ENCODE measurements at places on chromosomes 7 and 10.
A peak's percentile ranks its signal among the peaks of the same experiment; 100 is the strongest.

GRCh38 chr7:39714447-39715091, 91.2 kb downstream of the RALA start:
- DNase-seq = no peak

- no peak for DNase-seq
These were observed 149.8 kb downstream of the DOCK4 start for GRCh38 chr7:112056409-112056808.

DNA sequence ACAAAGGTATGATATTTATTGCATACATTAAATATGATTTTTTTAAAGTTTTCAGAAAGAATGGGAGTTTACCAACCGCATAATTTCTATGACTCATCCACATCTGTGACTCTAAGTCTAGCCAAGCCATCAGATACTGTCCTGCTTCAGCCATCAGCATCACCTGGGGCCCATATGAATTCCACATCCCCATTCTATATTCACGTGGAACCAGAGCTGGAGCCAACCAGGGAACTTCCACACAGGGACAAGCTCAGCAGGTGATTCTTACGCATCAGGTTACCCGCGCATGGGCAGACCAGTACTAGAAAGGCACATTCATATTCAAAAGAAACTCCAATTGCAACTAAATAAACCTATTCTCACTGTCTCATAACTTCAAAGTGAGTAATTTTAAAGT, 817.7 kb upstream of the IGFBP3 start:
- no peak for DNase-seq

DNA sequence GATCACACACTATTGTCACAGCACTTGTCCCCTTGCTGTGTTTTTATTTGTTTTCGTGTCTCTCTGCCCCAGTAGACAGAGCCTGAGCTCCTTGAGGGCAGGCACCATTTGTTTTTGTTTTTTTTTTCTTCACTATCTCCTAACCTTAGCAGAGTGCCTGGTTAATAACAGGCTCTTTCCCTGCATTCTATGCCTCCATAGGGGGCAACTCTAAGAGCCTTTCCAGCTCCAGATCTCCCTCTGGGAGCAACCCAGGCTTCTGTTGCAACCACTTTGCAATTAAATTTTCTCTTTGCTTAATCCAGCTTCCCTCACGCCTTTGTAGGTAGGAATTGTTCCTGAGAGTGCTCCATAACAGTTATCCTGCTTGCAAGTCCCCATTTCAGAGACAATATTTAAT, 148.4 kb downstream of the PLXDC2 start:
- DNase-seq = no peak

DNA sequence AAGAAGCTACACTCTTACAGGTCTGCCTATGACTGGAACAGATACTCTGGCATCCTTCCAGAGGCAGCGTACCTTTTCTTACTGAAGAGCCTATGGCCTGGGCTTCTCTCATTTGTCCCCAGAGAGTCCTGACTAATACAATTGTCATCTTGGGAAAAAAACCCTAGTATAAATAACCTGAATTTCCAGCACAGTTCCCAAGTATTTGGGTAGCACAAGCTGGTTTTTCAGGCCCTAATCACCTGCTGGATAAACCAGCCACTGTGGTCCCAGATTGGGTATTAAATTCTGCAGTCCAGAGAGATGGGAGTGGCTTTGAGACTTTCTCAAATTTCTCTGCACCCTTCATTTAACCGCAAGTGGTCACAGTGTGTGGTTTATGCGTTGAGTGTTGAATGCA, 186.8 kb upstream of the NEBL start:
- peak; percentile 29 for DNase-seq

- DNase-seq = peak; percentile 81
These were observed 2.8 kb upstream of the FLNC start for GRCh38 chr7:128827248-128827958.

- no peak for DNase-seq
These were observed 41.1 kb upstream of the TMEM213 start for GRCh38 chr7:138756591-138757242.

- DNase-seq = peak; percentile 86
These were observed 192.3 kb downstream of the REEP3 start for GRCh38 chr10:63713191-63714144.

GRCh38 chr7:47576031-47576865, 5.7 kb downstream of the TNS3 start:
- DNase-seq = peak; percentile 73

- no peak for DNase-seq
These were observed 472.4 kb downstream of the ANKRD7 start for GRCh38 chr7:118696879-118697278.

- DNase-seq = no peak
These were observed 22.8 kb upstream of the EZH2 start for GRCh38 chr7:148906707-148907498.

GRCh38 chr10:50416181-50416824, 165.0 kb upstream of the ASAH2 start:
- peak; percentile 40 for DNase-seq
